ENCODE measurements at places on chromosomes 2 and 18.

GRCh38 chr18:42941860-42942259 lies 173.6 kb downstream of the RIT2 start:
- DNase-seq: no peak

- DNase-seq: no peak
Measured at GRCh38 chr2:99336804-99337112, 431 bp upstream of the EIF5B start.

DNA sequence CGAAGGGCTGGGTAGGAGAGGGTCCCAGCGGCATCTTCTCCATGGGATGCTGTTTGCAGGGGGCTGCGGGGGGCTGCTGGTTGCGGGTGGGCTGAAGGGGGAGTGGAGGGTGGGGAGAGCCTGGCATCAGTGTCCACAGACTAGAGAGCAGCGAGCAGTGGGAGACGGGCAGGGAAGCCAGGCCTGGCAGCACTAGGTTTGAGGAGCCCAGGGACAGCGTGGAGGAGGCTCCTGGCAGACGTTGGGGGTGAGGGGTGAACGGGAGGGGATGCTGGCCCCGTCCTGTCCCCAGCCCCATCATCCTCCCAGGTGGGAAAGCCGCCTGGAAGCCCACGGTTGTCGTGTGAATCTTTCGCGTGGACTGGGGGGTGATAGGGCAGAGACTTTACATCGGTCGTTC lies 48.2 kb upstream of the TFCP2L1 start:
- DNase-seq: no peak

- DNase-seq: no peak
Measured at GRCh38 chr2:27932396-27932795, 41.9 kb downstream of the BABAM2 start.

- no peak for DNase-seq
Measured at GRCh38 chr18:3457261-3457724, 7.3 kb downstream of the TGIF1 start.

DNA sequence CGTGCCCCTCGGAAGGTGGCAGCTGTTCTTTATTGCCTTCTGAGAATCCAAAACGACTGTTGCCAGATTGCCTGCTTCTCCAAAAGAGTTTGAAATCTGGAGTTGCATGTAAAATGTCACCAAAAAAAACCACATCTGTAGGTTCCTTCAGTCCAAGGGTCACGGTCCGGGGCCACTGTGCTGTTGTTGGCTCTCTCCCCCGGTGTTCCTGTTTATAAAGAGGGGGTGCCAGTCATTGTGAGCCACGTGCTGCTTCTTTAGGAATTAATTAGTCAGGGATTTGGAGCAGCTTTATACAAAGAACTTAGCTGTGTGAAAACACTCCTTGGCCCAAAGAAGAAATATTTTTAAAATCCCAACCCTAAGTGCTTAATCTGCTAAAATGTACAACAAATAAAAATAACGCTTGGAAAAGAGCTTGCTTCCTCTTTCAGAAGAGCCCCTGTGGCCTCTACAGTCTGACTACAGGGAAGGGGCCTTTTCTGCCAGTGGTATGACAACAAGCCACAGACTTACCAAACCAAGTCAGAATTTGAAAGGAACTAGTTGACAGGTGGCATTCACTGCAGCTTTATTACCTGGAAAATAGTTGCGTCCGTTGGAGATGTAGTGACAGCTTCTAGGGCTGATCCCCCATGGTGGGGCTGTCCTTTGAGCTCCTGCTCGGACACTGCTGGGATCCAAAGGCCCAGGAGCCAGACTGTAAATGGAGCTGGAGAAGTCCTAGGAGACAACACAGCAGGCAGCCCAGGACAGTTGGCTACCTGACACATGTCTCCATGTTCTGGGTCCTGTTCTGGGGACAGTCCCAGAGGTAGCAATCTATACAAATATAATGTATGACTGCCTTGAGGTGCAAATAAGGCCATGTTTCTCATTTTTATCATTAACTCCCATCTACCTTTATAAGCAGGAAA lies 84.5 kb upstream of the SLC1A4 start:
- DNase-seq: no peak

- DNase-seq: no peak
Measured at GRCh38 chr2:181380581-181380980, 76.6 kb upstream of the ITGA4 start.
